Calu3 (cell line): ENCODE measurements at places on chromosomes 16 and 17.
A peak's percentile ranks its signal among the peaks of the same experiment; 100 is the strongest.

DNA sequence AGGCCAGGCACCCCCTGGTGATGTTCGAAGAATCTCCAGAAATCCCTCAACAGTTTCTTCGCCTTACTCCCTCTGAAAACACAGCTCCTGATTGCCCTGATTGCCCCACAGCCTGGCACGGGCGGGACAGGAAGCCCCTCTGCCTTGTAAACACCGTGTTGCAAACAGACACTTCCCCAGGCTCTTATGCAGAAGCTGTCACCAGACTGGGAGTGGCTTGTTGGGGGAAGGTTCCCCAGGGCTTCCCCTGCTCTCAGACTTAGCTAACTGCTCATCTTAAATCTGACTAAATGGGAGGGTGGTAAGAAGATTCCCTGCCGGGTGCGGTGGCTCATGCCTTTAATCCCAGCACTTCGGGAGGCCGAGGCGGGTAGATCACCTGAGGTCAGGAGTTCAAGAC is 11.2 kb downstream of the PIK3R5 start:
- no peaks in the 10 kb centered on the region for H3K4me1 ChIP-seq
- DNase-seq: no peak
- H3K27me3 ChIP-seq: peaks cover 63% of the 10 kb centered on the region
- H3K27ac ChIP-seq: no peak overlapping the region
- H3K36me3 ChIP-seq: no peaks in the 10 kb centered on the region

DNA sequence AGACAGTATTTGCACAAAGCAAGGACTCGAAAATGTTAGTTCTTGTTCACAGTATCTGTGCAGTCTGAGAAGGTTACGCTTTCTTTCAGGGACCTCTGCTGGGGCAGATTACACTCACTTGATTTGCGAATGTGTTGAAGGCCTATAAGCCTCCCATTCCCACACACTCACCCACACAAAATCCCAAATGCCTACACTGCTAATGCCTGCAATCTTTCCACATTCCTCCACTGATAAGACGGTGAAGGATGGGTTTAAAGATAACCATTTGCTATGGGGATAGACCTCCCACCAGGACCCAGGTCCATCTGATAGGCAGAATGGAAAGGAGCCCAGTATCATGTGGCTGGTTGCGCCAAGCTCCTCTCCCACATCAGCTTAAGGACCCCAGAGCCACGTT is 394.9 kb upstream of the SALL1 start:
- no peak for DNase-seq
- H3K27me3 ChIP-seq: peaks cover 12% of the 10 kb centered on the region
- H3K4me1 ChIP-seq: no peaks in the 10 kb centered on the region

GRCh38 chr17:48627118-48627597 is 1.0 kb upstream of the HOXB9 start:
- peaks cover 69% of the 10 kb centered on the region for H3K36me3 ChIP-seq
- DNase-seq: no peak
- H3K4me3 ChIP-seq: peak overlapping the region; percentile 88

GRCh38 chr17:72952641-72953315 is 139.7 kb downstream of the SLC39A11 start:
- DNase-seq: no peak
- H3K36me3 ChIP-seq: no peaks in the 10 kb centered on the region
- H3K4me3 ChIP-seq: no peak overlapping the region
- no peaks in the 10 kb centered on the region for H3K4me1 ChIP-seq
- H3K27ac ChIP-seq: no peak overlapping the region
- no peaks in the 10 kb centered on the region for H3K27me3 ChIP-seq

- peaks cover 17% of the 10 kb centered on the region for H3K36me3 ChIP-seq
- H3K27me3 ChIP-seq: peaks cover 57% of the 10 kb centered on the region
- no peak overlapping the region for H3K27ac ChIP-seq
- no peaks in the 10 kb centered on the region for H3K4me1 ChIP-seq
These were observed 656 bp upstream of the PRR29 start for GRCh38 chr17:63997341-63998048.

GRCh38 chr16:23410176-23410575 is 42.8 kb downstream of the COG7 start:
- DNase-seq: no peak
- H3K27me3 ChIP-seq: no peaks in the 10 kb centered on the region
- H3K36me3 ChIP-seq: peaks cover 19% of the 10 kb centered on the region

- peaks cover 64% of the 10 kb centered on the region for H3K4me1 ChIP-seq
- peak overlapping the region; percentile 99 for H3K27ac ChIP-seq
- no peaks in the 10 kb centered on the region for H3K27me3 ChIP-seq
- DNase-seq: peak; percentile 63
- peak overlapping the region; percentile 100 for H3K4me3 ChIP-seq
These were observed 744 bp downstream of the CMIP start for GRCh38 chr16:81445143-81445961.

- H3K4me3 ChIP-seq: peak overlapping the region; percentile 12
- H3K36me3 ChIP-seq: no peaks in the 10 kb centered on the region
- no peak overlapping the region for H3K27ac ChIP-seq
- DNase-seq: no peak
These were observed 328 bp upstream of the DRC7 start for GRCh38 chr16:57694231-57694724.

GRCh38 chr17:15341385-15341849 is at the start of gene TEKT3:
Gene TEKT3, minus strand, starts transcription at chr17:15341597. Its CDS starts 10,012 bp downstream, at chr17:15331585.
- H3K36me3 ChIP-seq: peaks cover 7% of the 10 kb centered on the region
- peak within 1 kb of the TSS; percentile 76 for H3K4me3 ChIP-seq
- H3K27me3 ChIP-seq: peaks cover 60% of the 10 kb centered on the region

DNA sequence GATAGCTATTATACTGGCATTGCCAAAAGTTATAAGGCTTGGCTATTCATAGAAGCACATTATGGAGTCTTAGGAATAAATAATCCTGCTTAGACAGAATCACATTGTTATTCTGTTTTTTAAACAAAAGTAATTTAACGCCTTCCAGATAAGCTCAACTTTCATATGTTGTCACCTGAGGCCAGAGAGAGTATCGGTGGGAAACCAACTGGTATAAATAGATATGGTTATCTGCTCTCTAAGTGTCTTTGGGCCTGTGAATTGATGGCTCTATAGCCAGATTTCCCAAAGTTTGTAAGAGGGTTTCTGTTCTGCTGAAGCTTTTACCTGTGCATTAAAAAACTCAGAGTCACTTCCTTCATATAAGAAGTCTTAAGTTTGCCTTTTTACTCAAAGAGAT is 1449.4 kb downstream of the CDH11 start:
- DNase-seq: no peak
- H3K4me3 ChIP-seq: no peak overlapping the region
- no peaks in the 10 kb centered on the region for H3K36me3 ChIP-seq
- H3K27ac ChIP-seq: no peak overlapping the region

- no peaks in the 10 kb centered on the region for H3K27me3 ChIP-seq
- DNase-seq: no peak
- no peak overlapping the region for H3K4me3 ChIP-seq
- H3K4me1 ChIP-seq: no peaks in the 10 kb centered on the region
These were observed 25.0 kb upstream of the BCAS3 start for GRCh38 chr17:60652454-60653247.

DNA sequence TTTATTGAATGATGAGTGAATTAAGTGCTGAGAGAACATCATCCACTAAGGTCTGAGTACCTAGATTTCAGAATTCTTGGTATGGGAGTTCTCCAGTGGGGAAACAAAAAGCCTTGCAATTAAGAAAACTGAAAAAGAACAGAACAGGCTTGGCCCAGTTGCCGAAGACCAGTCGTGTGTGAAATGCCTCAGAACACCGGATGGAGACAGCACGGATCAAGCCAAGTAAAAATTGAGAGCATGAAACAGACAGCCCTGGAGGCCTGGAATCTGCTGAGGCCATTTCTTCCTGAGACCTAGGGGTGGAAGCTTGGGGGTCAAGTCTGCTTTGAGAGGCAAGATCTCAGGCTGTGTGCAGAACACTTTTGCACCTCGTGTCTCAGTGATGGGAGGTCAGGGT is 43.3 kb downstream of the GRIN2A start:
- H3K27me3 ChIP-seq: no peaks in the 10 kb centered on the region
- H3K4me3 ChIP-seq: no peak overlapping the region
- no peaks in the 10 kb centered on the region for H3K36me3 ChIP-seq
- DNase-seq: no peak
- no peaks in the 10 kb centered on the region for H3K4me1 ChIP-seq

DNA sequence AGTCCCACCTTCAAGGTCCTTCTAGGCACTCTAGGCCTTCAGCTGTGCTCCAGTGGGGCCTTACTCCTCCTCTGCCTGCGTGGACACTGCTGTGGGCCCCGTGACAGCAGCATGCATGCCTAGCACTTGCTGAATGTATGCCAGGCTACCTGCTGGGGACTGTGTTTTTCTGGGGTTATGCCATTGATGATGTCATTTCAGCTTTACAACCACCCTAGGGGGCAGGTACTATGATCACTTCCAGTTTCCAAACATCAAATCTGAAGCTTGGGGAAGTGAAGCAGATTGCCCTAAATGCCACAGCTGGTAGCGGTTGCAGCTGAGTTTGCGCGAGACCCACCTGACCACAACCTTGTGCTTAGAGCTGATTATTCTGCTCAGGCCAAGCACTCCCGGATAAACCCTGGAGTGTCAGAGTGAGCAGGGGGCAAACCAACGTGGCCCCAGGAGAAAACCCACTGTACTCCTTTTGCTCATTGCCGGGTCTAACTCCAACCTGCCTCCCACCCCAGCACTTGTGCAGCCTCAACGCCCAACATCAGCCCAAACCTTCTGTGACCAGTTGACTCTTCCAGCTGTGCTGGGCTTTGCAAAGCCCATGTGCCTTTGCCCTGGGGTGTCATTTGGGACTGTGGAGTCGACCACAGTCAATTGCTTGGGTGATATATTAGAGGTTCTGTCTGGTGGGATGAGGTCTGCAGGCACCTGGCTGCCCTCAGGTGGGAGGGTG is 168.4 kb downstream of the ENGASE start:
- peaks cover 100% of the 10 kb centered on the region for H3K27me3 ChIP-seq
- no peaks in the 10 kb centered on the region for H3K4me1 ChIP-seq
- no peaks in the 10 kb centered on the region for H3K36me3 ChIP-seq
- no peak overlapping the region for H3K27ac ChIP-seq
- no peak overlapping the region for H3K4me3 ChIP-seq

DNA sequence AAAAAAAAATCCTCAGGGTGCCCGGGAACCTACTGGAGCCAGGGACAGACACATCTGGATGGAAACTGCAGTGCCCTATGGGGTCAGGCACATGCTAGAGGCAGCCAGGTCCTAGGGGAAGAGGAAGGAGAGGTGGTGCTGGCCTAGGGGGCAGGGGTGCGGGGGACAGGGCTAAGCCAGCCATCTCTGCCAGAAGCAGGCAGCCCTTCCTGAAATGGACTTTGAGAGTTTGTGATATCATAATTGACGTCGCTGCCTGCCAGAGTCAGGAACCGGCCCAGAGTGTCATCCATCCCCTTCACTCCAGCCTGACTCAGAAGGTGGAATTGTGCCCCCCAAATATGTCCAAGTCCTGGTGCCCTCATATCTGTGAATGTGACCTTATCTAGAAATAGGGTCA is 25.0 kb upstream of the BAHCC1 start:
- peaks cover 12% of the 10 kb centered on the region for H3K4me1 ChIP-seq
- peaks cover 3% of the 10 kb centered on the region for H3K36me3 ChIP-seq
- peaks cover 47% of the 10 kb centered on the region for H3K27me3 ChIP-seq
- no peak overlapping the region for H3K27ac ChIP-seq
- no peak for DNase-seq

GRCh38 chr16:88983165-88983564 is 6.2 kb upstream of the CBFA2T3 start:
- peaks cover 4% of the 10 kb centered on the region for H3K36me3 ChIP-seq
- DNase-seq: no peak
- no peaks in the 10 kb centered on the region for H3K4me1 ChIP-seq
- H3K27me3 ChIP-seq: peaks cover 100% of the 10 kb centered on the region

GRCh38 chr17:40862985-40863733 is 3.9 kb downstream of the KRT12 start:
- no peak overlapping the region for H3K27ac ChIP-seq
- no peaks in the 10 kb centered on the region for H3K36me3 ChIP-seq
- H3K4me3 ChIP-seq: no peak overlapping the region
- peaks cover 25% of the 10 kb centered on the region for H3K4me1 ChIP-seq

DNA sequence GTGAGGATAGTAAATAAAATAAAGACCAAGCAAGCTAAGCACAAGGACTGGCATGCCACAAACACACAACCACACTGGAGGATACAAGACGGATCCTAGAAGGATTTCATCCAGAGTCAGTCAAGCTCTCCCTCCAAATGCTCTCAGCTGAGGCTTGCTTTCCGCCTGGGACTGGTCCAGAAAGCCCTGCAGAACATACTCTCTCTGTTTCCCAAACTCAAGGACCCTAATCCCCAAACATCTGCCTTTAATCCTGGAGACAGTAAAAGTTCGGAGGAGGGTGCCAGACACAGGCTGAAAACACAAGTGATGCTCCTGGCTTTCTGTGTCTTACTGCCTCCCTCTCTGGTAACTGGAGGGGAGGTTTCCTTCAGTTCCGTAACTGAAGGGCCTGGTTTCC is 5.3 kb upstream of the HSD11B2 start:
- peaks cover 10% of the 10 kb centered on the region for H3K36me3 ChIP-seq
- no peak for DNase-seq
- no peak overlapping the region for H3K27ac ChIP-seq
- no peak overlapping the region for H3K4me3 ChIP-seq
- peaks cover 29% of the 10 kb centered on the region for H3K4me1 ChIP-seq

DNA sequence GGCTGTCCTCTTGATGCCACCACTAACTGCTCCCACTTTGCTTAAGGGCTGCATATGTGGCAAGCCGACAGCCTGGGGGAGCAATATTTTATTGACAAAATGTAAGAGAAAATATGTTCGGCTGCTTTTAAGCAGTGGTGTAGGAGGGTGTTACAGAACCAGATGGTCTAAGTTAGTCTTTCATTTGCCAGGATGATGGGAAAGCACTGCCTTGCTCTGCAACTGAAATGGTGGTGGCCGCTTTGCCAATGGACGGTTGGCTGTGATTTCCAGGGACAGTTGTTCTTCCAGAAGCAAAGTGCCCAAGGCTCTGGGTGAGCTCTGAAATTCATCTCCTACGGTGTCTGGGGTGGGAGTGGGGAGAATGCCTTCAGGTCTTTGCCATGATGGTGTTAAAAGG is 469.3 kb downstream of the TOX3 start:
- DNase-seq: no peak
- H3K4me3 ChIP-seq: no peak overlapping the region
- peaks cover 52% of the 10 kb centered on the region for H3K4me1 ChIP-seq
- H3K27ac ChIP-seq: peak overlapping the region; percentile 89

GRCh38 chr16:50950955-50951354 is 200.1 kb downstream of the SALL1 start:
- H3K4me3 ChIP-seq: no peak overlapping the region
- H3K27me3 ChIP-seq: peaks cover 66% of the 10 kb centered on the region
- no peak overlapping the region for H3K27ac ChIP-seq
- no peaks in the 10 kb centered on the region for H3K4me1 ChIP-seq

DNA sequence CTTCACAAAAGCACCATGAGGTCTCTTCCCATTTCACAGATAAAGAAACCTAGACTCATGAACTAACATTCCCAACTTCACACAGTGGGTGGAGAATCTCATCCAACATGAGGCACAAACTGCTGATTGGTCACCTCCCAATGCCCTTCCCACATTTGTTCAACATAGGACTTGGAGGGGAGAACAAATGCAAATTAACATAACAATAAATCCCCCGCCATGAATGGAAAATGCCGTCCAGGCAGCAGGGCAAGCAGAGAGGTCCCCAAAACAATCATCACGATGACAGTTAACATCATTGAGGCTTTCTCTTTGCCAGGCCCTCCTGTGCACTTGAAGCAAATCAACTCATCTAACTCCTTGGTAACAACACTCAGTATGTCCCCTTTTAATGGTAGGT is 185.3 kb downstream of the TMEM132E start:
- peaks cover 40% of the 10 kb centered on the region for H3K27me3 ChIP-seq
- H3K27ac ChIP-seq: no peak overlapping the region
- H3K36me3 ChIP-seq: no peaks in the 10 kb centered on the region
- peaks cover 7% of the 10 kb centered on the region for H3K4me1 ChIP-seq
- no peak overlapping the region for H3K4me3 ChIP-seq
